ENCODE measurements at places on chromosomes 7 and 10. TPM values are rescaled to one million over a fixed set of nuclear protein-coding genes. Genes with fewer than 3 reads are reported as not detected.

The NUTM2D gene
- 2.3 TPM for total RNA-seq

The CRYGN gene
- total RNA-seq, result not detected

The TAS2R41 gene
- not detected for total RNA-seq

The MINDY4 gene
- total RNA-seq, result 12.4 TPM

Data from MCF 10A (cell line).